ENCODE measurements at places on chromosomes 12 and 14. TPM values are rescaled to one million over a fixed set of nuclear protein-coding genes. Genes with fewer than 3 reads are reported as not detected.

DNA sequence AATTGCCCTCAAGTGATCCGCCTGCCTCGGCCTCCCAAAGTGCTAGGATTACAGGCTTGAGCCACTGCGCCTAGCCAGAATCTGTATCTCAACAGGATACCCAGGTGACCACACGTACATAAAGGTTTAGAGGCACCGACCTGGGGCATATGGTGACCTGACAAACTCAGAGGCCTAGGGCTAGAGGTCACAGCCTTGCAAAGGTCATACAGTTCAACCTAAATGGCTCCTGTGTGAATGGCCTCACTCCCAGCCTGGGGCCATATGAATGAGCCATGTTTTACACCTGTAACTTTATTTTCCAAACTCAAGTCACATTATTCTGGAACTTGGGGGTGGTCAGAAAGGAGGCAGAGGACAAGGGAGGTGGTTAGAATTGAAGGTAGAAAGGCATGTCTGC is 10.0 kb downstream of the STXBP6 start:
- no peak for DNase-seq

GRCh38 chr14:103074729-103075367 is 9.2 kb upstream of the LBHD2 start:
- no peak for DNase-seq

DNA sequence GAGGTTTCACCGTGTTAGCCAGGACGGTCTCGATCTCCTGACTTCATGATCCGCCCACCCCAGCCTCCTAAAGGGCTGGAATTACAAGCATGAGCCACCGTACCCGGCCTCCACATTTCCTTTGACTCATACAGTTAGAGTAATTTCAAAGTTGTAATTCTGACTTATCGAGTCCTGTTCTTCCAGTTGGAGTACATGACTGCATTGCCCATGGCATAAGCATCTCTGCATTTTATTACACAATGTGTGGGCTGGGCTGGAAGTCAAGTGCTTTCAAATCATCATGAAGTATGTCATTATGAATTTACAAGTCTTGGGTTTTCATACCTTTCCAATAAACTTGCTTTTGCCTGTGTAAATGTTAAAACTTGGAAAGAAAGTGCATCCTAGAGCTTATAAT is 1295.7 kb upstream of the FLRT2 start:
- no peak for DNase-seq

DNA sequence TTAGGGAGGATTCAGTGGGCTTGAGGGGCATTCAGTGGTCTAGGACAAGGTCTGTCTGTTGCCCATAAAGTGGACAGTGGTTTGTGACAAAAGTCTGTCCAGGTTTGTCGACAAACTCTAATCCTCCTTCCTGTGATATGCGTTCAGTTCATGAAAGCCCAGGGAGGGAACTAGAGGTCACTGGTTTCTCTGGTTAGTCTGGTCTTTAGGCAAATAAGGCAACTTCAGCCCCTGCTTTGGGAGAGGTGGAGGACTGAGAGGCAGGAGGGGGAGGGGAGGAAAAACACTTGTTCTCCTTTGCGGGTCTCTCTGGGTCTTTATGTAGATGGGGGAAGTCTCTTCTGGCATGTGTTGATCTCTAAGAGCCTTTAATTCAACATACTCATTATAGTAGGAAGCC is 235.1 kb upstream of the PWP1 start:
- DNase-seq, result no peak

DNA sequence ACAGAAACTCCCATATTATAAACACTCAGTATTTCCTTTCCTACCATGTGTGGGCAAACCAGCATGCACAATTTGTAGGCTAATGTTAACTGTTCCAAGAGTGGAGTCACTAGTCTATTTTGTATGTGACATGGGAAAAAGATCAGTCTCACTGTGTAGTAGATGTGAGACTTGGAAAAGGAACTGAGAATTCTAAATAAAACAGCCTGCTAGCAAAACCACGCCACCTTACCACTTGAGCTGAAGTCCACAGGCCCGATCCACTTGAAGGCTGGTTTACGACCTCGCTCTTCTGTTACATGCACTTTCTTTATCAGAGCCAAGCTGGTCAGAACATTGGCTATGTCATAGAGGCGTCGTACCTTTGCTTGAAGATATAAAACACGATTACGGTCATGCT is 22.5 kb downstream of the E2F7 start:
- DNase-seq, result no peak

- DNase-seq, result no peak
Measured at GRCh38 chr14:74919421-74920165, 3.5 kb downstream of the RPS6KL1 start.

DNA sequence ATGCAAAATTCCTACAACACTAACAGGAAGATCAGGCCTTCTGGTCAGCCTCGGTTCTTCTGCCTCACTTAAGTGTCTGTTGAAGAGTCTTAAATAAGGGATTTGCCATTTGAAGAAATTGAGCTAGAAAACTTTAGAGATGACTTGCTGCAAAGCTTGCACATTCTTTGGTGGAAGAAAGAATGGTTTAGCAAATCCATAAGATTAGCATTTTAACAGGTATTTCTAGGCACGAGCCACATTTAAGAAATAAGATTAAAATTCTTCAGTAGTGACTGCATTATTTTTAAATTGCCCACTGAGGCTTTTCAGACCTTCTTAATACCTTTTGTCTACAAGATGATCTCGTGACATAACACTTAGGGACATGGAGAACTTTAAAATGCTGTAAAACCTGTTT is 327.1 kb downstream of the TMEM117 start:
- no peak for DNase-seq

DNA sequence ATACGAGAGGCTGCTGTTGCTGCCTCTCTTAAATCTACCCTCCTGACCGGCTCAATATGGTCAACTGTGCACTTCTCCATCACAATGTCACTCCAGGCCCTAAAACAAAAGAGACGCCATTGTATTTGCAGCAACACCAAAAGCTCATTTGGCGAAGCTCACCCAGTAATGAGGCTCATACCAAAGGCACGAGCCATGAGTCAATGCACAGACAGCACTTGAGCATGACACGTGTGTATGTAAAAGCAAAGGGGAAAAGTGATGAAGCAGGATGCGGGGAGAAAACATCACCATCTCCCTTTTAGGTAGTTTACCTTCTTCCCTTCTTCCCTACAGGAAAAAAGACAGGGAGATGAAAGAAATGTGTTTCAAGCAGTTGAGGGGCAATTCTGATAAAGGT is 150.3 kb downstream of the FOXN3 start:
- no peak for DNase-seq

The FAM90A1 gene
- polyA plus RNA-seq, result 2.7 TPM

The EXOC5 gene
- 60.4 TPM for polyA plus RNA-seq

All from renal cortex interstitium (tissue), 15 donors.